ENCODE measurements at places on chromosomes 1 and 21.
A peak's percentile ranks its signal among the peaks of the same experiment; 100 is the strongest.

DNA sequence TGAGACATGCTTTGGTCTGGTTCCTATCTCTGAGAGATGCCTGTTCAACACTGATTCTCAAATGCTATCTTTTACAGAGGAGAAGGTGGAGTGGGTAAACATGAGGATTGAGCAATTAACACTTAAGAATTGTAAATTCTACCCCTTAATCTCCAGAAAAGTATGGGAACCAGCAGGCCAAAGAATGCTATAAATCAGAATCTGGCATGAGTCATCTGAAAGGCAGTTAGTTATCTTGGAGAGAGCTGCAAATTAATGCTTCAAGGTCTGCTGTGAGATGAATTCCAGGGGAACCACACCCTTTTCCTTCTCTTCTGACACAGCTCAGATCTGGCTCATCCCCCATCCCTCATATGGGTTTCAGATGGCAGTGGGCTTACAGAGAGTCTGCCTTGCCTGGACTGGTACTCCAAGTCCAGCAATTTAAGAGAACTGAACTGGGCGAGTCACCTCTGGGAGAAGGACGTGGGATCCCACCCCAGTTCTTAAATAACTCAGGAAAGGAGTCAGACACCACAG is 5.2 kb downstream of the S100A10 start:
- DNase-seq: no peak

DNA sequence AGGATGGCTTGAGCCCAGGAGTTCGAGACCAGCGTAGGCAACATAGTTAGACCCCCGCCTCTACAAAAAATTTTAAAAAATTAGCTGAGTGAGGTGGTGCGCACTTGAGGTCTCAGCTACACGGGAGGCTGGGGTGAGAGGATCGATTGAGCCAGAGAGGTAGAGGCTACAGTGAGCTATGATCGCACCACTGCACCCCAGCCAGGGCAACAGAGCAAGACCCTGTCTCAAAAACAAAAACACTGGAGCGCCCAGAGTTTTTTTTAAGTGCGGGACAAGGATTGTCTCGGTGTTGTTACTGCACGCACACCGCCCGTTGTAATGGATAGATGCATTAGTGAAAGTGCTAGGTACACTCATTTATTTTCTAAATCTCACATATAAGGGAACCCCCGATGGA is 37.1 kb downstream of the PIK3CD start:
- no peak for DNase-seq

GRCh38 chr1:997993-998744 is 1.7 kb downstream of the HES4 start:
- DNase-seq: no peak

- DNase-seq: no peak
Observed at GRCh38 chr1:113768916-113769600, 9.8 kb upstream of the PHTF1 start.

GRCh38 chr1:87478231-87478630 is 149.6 kb downstream of the LMO4 start:
- DNase-seq: no peak

GRCh38 chr1:22315315-22316078 is 136.2 kb upstream of the ZBTB40 start:
- DNase-seq: no peak

DNA sequence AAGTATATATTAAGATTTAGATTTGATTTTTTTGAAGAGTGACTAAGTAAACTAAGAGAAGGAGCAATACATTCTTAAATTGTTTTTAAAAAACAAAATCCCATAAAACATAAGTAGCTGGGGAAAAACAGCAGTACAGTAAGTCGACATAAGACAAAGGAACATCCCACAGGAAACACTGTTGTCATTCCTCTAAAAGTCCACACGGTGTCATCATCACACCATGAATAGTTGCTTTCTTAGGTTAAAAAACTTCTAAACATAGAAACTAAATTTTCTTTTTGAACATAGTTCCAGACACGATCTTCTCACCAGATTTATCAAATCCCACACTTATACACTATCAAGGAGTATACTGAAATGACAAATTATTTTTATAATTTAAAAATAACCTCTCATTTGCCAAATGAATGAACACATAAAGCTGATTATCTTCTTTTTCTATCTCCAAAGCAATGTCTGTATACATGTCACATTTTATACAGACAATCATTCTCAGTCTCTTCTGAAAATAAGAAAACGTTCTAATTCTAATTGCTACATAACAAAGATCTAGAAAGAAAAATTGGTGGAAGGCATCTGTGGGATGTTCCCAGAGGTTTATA is 15.8 kb downstream of the ODF2L start:
- DNase-seq: peak; percentile 36

DNA sequence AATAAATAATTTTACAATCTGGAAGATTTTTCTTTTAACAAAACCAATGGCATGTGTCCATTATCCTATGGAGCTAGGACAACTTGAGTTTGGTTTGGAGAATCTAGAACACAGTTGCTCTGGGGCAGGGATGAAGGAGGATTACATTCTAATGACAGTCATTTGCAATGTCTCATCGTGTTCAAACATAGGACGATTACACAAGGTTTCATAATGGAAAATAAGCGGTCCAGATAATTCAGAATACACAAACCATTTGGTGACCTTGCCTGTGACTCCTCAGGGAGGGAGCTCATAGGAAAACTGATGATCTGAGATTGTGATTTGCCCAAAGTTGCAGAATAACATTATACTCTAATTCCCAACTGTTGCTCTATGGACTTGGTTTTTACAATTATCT is 27.6 kb upstream of the RGL1 start:
- DNase-seq: no peak

- no peak for DNase-seq
Observed at GRCh38 chr1:6051423-6051822, 5.7 kb downstream of the KCNAB2 start.

DNA sequence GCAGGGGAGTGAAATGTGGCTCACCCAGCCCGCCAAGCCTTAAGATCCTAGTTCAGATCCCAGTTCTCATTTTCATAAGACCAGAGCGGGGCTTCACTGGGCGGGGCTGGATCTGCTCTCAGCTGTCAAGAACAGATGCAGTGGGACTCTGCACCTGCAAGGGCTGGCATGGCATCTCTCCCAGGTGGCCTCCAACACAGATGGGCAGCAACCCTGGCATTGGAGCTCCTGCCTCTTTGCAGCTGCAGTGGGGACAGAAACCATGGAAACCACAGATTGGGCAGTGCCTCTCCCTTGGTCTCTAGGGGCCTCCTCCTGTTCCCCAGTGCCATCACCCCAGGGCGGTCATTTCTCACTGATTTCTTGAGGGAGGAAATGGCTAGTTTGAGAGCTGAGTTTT is 267.7 kb downstream of the PRDM2 start:
- DNase-seq: no peak

DNA sequence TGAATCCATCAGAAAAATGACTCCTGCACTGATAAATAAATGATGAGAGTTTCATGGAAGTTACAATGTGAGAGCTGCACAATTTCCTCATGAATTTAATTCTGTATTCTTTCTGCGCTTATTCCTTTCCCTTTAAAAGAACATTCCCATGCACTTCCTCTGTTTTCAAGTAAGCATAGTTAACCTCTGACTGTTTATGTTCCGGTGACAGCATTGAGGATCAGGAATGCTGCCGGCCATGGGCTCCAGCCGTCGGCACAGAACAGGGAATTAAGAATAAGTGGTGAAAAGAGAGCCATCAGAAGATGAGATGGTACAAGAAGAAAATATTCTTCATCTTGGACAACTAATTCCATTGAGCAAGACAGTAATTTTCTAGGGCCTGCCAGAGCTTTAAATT is 65.3 kb downstream of the SUSD4 start:
- no peak for DNase-seq

DNA sequence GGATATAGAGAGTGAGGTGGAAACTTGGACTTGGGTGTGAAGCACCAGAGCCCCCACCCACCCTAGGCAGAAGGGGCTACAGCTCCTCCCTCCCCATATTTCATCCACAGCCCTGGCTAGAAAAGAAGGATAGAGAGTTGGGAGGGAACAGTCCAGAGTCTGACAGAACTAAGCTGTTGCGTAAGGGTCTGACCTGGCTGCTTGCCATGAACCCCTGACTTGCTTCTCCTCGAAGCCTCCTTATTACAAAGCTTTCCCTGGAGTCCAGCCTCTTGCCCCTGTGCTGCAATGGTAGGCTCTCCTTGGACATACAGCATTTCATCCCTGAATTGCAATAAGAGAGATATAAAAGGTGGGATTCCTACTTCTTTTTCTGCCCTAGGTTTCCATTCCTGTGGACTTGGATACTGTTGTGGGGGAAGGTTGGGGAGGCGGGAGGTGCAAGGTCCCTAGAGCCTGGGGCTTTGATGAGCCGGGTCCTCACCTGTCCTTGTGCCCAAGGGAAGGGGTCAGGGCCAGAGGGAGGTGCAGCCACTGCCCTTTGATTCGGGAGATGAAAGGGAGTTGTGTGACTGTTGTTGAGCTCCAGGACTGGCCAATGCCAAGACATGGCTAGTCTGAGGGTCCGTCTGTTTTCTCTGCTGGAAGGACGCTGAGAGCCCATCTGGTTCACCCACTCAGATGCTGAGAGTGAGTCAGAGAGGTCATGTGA is 2.7 kb downstream of the RHBG start:
- no peak for DNase-seq

DNA sequence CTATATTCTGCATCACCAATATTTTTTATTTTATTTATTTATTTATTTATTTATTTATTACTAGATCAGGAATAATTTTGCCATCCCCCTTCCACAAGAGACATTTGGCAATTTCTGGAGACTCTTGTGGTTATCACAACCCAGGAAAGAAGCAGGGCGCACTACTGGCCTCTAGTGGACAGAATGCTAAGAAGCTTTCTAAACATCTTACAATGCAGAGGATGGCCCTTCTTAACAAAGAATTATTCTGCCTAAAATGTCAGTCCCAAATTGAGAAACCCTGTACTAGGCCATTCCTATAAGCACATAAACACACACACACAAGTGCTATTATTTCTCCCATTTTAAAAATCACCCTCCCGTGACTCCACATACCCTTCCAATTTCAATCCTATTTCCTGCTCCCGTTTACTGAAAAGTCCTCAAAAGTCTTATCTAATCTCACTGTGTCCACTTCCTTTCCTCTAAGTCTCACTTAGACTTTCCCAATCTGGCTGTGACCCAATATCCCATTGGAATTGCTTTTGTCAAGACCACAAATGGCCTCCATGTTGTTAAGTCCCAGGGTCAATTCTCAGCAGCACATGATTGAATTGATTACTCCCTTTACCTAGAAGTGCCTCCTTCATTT is 43.7 kb upstream of the RNF11 start:
- peak; percentile 36 for DNase-seq

GRCh38 chr1:47784497-47784822 is 212.7 kb downstream of the TRABD2B start:
- DNase-seq: no peak

DNA sequence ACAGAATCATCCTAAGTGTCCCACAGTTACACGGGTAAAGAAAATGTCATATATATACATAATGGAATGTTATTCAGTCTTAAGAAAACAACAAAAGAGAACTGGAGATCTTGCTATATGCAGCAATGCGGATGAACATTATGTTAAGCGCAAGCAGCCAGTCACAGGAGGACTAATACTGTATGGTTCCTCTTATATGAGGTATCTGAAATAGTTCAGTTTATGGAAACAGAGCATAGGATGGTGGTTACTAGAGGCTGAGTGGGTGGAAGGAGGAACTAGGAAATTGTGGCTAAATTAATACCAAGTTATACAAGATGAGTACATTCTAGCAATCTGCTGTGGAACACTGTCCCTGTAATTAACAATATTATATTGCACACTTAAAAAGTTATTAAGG is 834.3 kb downstream of the KCNT2 start:
- no peak for DNase-seq

DNA sequence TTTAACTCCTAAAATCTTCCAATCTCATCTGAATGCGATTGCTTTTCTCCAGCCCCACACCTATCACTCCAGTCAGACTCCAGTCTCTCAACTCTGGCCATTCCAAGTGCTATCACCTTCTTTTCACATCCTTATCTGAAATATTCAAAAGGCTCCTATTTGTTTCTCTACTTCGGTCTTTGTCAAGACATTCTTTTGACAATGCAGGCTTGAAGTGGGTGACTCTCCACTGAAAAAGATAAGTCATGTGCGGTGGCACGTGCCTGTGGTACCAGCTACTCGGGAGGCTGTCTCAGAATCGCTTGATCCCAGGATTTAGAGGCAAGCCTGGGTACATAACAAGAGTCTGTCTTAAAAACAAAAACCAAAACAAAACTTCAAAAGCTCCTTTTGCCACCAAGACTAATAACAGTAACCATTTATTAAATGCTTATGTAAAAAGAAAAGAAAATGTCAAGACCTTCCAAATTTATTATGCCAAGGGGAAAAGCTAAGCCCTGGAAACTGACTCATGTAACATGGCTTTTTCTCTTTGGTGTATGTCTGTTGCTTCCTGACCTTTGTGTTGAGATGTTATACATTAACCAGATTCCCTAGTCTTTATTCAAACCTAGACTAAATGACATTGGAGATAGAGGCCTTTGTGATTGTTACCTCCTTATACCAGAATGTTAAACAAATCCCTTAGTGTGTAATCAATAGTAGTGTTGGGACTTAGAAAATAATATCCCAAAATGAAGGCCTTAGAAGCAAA is 3.6 kb downstream of the ALG14 start:
- DNase-seq: no peak

DNA sequence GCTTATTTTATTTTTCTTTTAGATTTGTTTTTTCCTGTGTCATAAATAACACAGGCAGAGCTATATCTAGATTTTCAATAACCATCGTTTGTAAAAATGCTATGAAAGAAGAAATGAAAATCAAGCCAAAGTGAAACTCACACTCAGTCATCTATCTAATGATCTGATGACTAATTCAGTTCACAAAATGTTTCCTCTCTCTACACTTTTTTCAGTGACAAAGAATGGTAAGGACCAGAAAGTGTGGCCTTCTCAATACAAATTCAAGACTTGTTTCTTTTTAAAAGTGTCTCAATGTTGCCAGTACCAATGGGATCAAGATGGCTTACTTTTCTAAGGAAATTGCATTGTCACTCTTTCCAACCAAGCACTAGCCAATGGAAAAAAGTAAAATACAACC is 282.8 kb upstream of the PKN2 start:
- no peak for DNase-seq

DNA sequence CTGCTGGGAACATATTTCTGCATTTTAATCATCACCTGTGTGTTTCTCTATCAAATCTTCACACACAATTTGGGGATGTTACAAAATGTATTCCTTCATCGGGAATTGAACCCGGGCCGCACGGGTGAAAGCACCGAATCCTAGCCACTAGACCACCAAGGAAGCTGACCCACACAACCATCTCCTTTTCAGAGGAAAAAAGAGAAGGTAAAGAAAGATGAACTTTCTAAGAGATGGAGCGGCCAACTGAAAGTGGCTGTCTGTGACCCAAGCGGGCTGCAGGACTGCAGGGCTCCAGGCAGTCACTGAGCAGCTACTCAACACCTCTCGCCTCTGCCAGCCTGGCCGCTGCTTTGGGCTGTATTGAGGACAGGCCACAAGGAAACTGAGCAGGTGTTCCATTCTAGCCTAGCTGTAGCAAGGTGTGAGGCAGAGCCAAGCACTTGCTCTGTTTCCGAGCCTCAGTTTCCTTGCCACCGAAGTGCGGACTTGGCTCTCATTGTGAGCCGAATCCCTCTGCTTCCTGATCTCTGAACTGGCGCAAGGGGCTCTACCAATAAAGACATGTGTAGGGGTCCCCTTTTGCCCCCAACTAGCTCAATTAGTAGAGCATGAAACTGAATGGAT is 156.9 kb upstream of the NBPF11 start:
- DNase-seq: no peak

Measured in NCI-H748 treated with DMSO at 0.1 percent for 48 hours (cell line).